Progenitor cell of endocrine pancreas (in vitro differentiated cells): ENCODE measurements at places on chromosomes 16 and 17. TPM values are rescaled to one million over a fixed set of nuclear protein-coding genes. Genes with fewer than 3 reads are reported as not detected.

Gene GPR139
- not detected in 2 replicates for total RNA-seq

Gene TNFRSF13B
- not detected in 2 replicates for total RNA-seq

Gene ZFP3
- 0.98 and 1.3 TPM in 2 replicates for total RNA-seq

Gene HYDIN
- total RNA-seq: 21.7 and 25.7 TPM in 2 replicates
